ENCODE measurements at places on chromosomes 5 and 9.

- DNase-seq, result no peak
Measured at GRCh38 chr5:2639425-2639824, 112.1 kb downstream of the IRX2 start.

GRCh38 chr5:122730037-122730436 is 44.8 kb upstream of the SNX2 start:
- no peak for DNase-seq

DNA sequence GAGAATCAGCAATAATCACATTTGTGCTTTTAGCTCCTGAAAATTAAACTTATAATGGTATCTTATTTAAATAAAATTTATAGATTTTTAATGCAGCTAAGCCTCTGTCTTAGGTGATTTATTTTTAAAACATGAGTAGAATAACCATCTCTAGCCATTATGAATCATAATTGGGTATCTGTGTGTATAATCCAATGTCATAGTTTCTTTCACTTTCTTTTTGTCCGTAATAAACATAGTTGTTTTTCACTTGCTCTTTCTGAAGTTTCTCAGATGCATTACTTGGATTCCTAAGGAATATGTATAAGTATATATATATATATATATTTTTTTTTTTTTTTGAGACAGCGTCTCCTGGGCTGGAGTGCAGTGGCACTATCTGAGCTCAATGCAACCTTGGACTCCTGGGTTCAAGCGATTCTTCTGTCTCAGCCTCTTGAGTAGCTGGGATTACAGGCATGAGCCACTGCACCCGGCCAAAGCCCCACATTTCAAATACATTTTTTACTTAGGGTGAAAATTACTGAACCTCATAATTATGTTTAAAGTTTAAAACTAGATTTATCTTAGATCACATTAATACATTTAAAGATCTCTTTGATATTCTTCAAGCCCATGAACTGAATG is 377.1 kb downstream of the PRDM9 start:
- DNase-seq, result no peak

DNA sequence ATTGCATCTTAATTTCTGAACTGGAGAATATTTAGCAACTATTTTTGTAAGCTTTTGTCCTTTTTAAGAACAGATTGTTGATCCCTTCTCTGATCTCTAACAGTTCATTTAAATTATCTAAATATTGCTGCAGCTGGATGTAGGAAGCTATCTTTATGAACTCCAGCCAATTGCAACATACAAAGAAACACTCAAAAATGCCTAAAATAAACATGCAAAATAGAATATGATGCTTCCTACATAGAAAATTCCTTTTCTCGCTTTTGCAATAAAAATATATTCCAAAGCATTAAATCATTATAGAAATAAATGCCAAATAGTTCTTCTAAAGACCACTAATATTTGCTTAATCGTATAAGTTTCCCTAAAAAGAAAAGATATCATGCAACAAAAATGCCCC is 218.6 kb downstream of the LURAP1L start:
- no peak for DNase-seq

DNA sequence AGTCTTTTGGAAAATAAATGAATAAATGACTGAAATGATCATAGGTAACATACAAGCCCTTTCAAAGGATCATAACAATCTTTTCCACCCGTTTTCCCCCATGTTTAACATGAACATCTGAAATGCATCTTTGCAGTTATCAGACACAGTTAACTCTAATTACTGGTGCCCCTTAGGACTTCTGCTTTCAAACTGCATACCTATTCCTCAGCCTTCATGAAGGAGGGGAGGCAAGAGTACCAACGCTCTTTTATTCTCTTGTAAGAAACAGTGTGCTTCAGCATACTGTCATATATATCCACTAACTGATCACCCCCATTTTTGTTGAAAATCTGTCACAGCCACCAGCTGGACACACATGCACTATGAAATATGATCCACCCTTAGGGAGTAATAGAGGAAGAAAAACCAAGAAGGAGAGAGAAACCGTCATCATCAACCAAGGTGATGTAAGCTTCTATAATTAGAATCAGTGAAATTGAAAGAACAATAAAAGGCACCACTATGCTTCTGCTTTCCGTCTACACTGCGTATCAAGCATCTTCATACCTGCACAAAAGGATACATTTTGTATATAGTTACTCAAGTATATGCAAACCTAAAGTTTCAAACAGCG is 98.7 kb downstream of the RAPGEF6 start:
- DNase-seq, result no peak
